Frontal cortex (tissue), 4 donors: ENCODE measurements at places on chromosomes 11 and 22. TPM values are rescaled to one million over a fixed set of nuclear protein-coding genes. Genes with fewer than 3 reads are reported as not detected.

- no peak for DNase-seq
Measured at GRCh38 chr11:79047321-79047720, 393.5 kb downstream of the TENM4 start.

GRCh38 chr11:45615182-45615792 lies 50.1 kb downstream of the CHST1 start:
- no peak for DNase-seq

GRCh38 chr11:19242179-19242932 lies 1.6 kb upstream of the E2F8 start:
- DNase-seq: no peak

GRCh38 chr11:79922641-79923040 lies 481.8 kb upstream of the TENM4 start:
- DNase-seq: no peak

DNA sequence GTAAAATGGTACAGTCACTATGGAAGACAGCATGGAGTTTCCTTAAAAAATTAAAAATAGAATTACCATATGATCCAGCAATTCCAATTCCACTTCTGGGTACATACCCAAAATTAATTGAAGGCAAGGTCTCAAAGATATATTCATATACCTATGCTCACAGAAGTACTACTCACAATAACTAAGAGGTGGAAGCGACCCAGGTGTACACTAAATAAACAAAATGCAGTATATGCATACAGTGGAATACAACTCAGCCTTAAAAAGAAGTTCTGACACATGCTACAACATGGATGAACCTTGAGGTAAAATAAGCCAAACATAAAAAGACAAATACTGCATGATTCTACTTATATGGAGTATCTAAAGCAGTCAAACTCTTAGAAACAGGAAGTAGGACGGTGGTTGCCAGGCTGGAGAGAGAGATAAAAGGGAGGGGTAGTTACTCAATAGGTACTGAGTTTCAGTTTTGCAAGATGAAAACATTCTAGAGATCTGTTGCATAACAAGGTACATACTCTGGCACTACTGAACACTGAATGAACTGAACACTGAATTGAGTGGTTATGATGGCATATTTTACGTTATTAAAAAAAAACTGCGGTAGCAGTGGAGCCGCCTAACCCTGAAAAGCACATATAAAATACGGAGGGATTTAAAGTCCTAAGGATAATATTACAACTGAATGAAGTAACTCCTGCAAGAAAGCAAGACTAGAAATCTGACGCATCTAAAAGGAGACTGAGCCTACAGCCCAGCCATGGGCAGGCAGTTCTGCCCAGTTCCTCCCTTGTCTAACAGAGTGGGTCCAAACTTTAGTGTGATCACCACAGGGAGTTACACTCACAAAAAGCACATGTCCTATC lies 12.8 kb downstream of the DGCR2 start:
- no peak for DNase-seq

DNA sequence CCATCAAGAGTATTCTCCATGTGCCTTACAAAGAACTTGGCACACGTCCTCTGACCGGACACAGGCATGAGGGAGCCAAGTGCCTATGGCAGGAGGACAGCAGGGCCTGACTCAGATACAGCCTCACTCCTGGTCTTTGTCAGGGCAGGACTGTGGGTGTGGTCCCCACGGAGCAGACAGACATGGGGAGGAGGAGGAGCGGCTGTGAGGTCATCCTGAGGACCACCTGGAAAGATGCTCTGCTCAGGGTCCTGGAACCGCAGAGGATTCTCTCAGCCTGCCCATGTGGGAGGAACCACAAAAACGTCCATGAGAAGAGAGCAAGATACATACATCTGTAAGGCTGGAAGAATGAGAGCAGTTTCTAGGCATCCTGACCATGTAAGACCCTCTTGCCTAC lies 576.3 kb downstream of the BRD1 start:
- no peak for DNase-seq

The TMEM123 gene
- 109 TPM for total RNA-seq
